Tracheal epithelial cell (primary cell): ENCODE measurements at places on chromosomes 12 and 14. TPM values are rescaled to one million over a fixed set of nuclear protein-coding genes. Genes with fewer than 3 reads are reported as not detected.

The SMOC1 gene
- total RNA-seq: 11.6 and 15.8 TPM in 2 replicates

The BEGAIN gene
- 3.8 and 5.3 TPM in 2 replicates for total RNA-seq

The PUS7L gene
- 15.8 and 16.1 TPM in 2 replicates for total RNA-seq

The BICDL1 gene
- total RNA-seq: 6.3 and 9.0 TPM in 2 replicates

The MYO1H gene
- total RNA-seq: not detected in 2 replicates

The CCDC85C gene
- 23.4 and 42.8 TPM in 2 replicates for total RNA-seq

The CLECL1 gene
- total RNA-seq: not detected in 2 replicates

The LIN7A gene
- 1.4 TPM in 1 of 2 replicates, not detected in the other for total RNA-seq

The MSI1 gene
- not detected in 2 replicates for total RNA-seq

The TRHDE gene
- 2.7 TPM in 1 of 2 replicates, not detected in the other for total RNA-seq

The SP1 gene
- total RNA-seq: 19.3 and 34.3 TPM in 2 replicates

The ST8SIA1 gene
- total RNA-seq: 0.24 and 0.85 TPM in 2 replicates

The EGLN3 gene
- total RNA-seq: 37.7 and 56.1 TPM in 2 replicates

The ERP27 gene
- 0.96 TPM in 1 of 2 replicates, not detected in the other for total RNA-seq

The FAM181A gene
- not detected in 2 replicates for total RNA-seq

The SYT1 gene
- 0.43 and 0.96 TPM in 2 replicates for total RNA-seq

The RBM19 gene
- 11.3 and 18.1 TPM in 2 replicates for total RNA-seq

The OTX2 gene
- total RNA-seq: not detected in 2 replicates

The KRT81 gene
- 10.8 TPM in 1 of 2 replicates, not detected in the other for total RNA-seq

The DDIT3 gene
- total RNA-seq: 75.9 and 79.7 TPM in 2 replicates

The AQP2 gene
- under 0.01 TPM in 1 of 2 replicates, not detected in the other for total RNA-seq

The TPH2 gene
- total RNA-seq: not detected in 2 replicates

The GLT1D1 gene
- not detected in 2 replicates for total RNA-seq

The CNTN1 gene
- total RNA-seq: 7.2 and 9.8 TPM in 2 replicates

The TMCC3 gene
- total RNA-seq: 7.2 and 24.3 TPM in 2 replicates

The DNAJC22 gene
- under 0.01 and 0.72 TPM in 2 replicates for total RNA-seq

The BLOC1S1 gene
- 34.5 and 34.7 TPM in 2 replicates for total RNA-seq

The KCNJ8 gene
- total RNA-seq: 0.48 TPM in 1 of 2 replicates, not detected in the other

The PAX9 gene
- total RNA-seq: 4.6 and 16.8 TPM in 2 replicates

The FAM222A gene
- under 0.01 and 0.24 TPM in 2 replicates for total RNA-seq

The CD69 gene
- total RNA-seq: 0.48 TPM in 1 of 2 replicates, not detected in the other

The IAPP gene
- not detected in 2 replicates for total RNA-seq

The CLEC1A gene
- total RNA-seq: under 0.01 TPM in 1 of 2 replicates, not detected in the other

The NELL2 gene
- under 0.01 TPM in 1 of 2 replicates, not detected in the other for total RNA-seq

The STAT6 gene
- 49.7 and 76.9 TPM in 2 replicates for total RNA-seq

The CNIH1 gene
- 105 and 156 TPM in 2 replicates for total RNA-seq

The NPC2 gene
- total RNA-seq: 235 and 289 TPM in 2 replicates

The CLMN gene
- 6.4 and 7.2 TPM in 2 replicates for total RNA-seq

The RBMS2 gene
- 16.0 and 17.6 TPM in 2 replicates for total RNA-seq

The MMP14 gene
- total RNA-seq: 151 and 263 TPM in 2 replicates

The REP15 gene
- total RNA-seq: 0.72 TPM in 1 of 2 replicates, not detected in the other

The TAMALIN gene
- 0.48 TPM in 1 of 2 replicates, not detected in the other for total RNA-seq

The SERPINA3 gene
- 9.4 and 11.1 TPM in 2 replicates for total RNA-seq

The LLPH gene
- 3.6 and 4.5 TPM in 2 replicates for total RNA-seq

The B4GALNT3 gene
- 5.5 and 10.6 TPM in 2 replicates for total RNA-seq

The ZFYVE26 gene
- 12.0 and 13.0 TPM in 2 replicates for total RNA-seq

The UNC79 gene
- under 0.01 TPM in 1 of 2 replicates, not detected in the other for total RNA-seq

The LRTM2 gene
- not detected in 2 replicates for total RNA-seq

The SLC25A21 gene
- 1.4 and 1.9 TPM in 2 replicates for total RNA-seq

The RNASE1 gene
- 0.72 TPM in 1 of 2 replicates, not detected in the other for total RNA-seq

The HOXC11 gene
- 0.24 TPM in 1 of 2 replicates, not detected in the other for total RNA-seq
